Right renal cortex interstitium (tissue), 3 donors: ENCODE measurements at places on chromosomes 1 and 21.

- DNase-seq: no peak
Observed at GRCh38 chr21:21612466-21612865, 614.3 kb downstream of the NCAM2 start.

DNA sequence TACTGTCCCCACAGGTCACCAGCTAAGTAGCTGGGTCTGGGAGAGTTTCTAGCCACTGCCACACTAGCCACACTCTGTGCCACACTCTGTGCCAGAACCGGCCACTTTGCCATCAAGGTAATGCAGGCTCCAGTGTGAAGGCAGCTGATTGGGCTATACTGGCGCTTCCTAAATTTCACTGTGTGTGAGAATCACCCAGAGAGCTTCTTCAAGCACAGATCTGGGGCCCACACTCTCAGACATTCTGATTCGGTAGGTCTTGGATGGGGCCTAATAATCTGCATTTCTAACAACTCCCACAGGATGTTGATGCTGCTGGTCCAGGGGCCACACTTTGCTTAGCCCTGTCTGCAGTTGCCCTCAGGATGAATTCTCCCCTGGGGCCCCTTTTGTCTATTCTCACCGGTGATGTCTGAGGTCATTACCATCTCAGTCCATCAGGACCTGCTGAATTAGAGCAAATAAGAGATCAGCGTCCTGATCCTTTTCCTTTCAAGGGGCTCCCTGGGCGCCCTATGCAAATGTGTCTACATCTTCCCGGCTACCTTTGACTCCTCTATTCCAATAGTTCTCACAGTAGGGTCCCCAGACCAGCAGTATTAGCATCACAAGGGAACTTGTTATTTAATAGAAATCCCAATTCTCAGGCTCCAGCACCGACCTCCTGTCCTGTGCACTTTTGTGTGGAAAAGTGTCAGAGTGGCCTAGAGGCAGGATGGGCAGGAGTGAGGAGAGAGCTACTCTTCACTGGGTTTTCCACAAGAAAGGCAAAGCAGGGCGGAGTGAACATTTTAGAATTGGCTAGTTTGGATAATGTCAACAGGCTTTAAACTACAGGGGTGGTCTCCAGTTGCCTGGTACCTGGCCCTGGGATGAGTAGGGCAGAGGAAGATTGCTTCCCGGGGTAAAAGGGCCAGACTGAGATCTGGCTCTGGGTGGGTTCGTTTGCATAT is 24.7 kb upstream of the LRRN2 start:
- no peak for DNase-seq

GRCh38 chr21:46538851-46539666 is 65.8 kb downstream of the S100B start:
- DNase-seq: no peak

DNA sequence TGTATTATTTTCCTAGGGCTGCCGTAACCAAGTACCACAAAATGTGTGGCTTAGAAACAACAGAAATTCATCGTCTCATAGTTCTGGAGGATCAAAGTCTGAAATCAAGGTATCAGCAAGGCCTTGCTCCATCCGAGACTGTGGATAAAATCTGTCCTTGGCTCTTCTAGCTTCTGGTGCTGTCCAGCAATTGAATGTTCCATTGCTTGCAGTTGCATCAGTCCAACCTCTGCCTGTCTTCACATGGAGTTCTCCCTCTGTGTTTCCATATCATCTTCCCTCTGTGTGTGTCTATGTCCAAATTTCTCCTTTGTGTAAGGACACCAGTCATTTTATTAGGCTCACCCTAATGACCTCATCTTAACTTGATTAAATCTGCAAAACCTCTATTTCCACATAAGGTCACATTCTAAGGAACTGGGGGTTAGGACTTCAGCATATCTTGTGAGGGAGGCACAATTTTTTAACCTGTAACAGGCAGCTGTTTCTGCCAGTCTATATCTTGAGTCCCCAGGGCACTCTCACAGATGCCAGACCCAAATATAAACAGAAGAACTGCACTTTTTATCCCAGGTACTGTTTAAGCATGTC is 84.2 kb downstream of the ERG start:
- no peak for DNase-seq

DNA sequence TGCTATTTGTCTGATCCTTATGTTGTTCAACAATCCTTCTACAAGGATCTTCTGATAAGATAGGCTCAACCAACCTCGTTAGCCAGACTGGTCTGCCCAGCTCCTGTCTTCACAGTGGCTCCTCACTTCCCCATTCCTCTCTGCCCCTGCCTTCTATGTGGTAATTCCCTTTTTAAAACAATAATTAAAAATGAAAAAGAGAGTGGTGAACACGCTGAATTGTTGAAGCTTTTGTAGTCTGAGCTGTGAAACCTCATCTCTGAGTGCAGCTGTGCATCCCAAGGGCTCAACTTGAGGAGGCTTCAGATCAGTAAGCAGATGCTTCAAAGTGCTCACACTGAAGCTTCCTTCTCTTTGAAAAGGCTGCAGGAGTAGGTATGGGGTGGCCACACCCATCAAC is 70.7 kb upstream of the JUN start:
- no peak for DNase-seq
